ENCODE measurements at places on chromosomes 13 and 19.

GRCh38 chr19:43777163-43777695, 3.5 kb downstream of the KCNN4 start:
- peak; percentile 73 for DNase-seq

- DNase-seq: no peak
Observed at GRCh38 chr13:59279576-59279975, 884.2 kb downstream of the DIAPH3 start.

DNA sequence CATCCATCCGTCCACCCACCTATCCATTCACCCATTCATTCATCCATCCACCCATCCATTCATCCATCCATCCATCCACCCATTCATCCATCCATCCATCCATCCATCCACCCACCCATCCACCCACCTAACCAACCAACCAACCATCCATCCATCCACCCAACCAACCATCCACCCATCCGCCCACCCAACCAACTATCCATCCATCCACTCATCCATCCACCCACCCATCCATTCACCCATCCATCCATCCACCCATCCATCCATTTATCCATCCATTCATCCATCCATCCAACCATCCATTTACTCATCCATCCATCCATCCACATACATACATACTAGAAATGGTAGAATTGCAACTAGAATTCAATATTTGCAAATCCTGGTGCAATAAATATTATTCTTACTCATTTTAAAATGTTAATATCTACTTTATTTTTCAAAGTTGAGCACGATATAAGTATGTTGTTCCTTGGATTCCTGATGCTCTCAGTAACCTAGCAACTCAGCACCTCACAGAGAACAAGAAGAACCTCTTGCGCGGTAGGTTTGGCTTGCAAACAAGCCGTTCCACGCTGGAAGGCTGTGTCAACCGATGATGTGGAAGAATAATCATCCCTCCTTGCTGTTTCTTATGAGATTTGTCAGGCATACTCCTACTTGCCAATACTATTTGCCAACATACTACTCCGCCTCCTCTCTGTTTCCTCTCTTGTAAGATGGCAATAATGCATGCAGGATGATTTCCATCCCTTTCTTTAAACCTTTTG, 111.7 kb downstream of the GNG7 start:
- DNase-seq: no peak

DNA sequence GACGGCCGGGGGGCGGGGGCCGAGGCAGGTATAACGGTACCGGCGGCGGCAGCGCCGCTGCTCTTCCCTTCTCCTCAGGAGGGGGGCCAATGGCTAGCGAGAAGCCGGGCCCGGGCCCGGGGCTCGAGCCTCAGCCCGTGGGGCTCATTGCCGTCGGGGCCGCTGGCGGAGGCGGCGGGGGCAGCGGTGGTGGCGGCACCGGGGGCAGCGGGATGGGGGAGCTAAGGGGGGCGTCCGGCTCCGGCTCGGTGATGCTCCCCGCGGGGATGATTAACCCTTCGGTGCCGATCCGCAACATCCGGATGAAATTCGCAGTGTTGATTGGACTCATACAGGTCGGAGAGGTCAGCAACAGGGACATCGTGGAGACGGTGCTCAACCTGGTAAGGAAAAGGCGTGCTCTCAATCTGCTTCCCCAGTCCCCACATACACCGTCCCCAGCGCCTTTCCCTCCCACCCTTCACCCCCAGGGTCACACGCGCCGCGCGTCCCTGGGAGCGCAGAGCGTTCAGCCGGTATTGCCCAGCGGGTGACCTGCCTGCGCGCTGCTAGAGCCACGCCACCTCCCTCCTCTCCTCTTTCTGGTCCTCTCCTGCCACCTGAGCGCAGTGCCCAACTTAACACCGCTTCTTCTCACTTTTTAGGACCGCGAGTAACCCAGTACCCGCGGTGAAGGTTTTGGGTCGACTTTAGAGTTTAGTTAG, 814 bp downstream of the NBEA start:
- no peak for DNase-seq

- DNase-seq: no peak
Observed at GRCh38 chr13:19810151-19810550, 27.4 kb upstream of the PSPC1 start.

GRCh38 chr19:52566121-52566520, 4.0 kb upstream of the ZNF701 start:
- DNase-seq: no peak

DNA sequence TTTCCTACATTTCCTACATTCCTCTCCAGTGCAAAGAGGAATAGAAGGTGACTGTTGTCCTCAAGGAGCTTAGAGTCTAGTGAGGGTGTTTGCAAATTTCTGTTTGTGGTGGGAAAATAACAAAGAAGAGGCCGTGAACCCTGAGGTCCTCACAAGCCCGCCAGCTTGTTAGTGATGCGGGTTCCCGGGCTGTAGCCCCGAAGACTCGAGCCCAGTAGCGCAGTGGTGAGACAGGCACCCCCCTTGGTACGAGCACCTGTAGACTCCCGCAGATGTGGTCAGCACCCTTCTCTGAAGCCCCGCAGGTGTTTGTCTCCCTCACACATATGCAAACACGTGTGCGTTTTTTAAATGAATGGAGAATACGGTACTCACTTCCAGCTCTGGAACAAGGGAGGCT, 26.5 kb upstream of the SPACA7 start:
- no peak for DNase-seq

GRCh38 chr19:44848812-44849447, 2.8 kb downstream of the NECTIN2 start:
- DNase-seq: no peak

- no peak for DNase-seq
Observed at GRCh38 chr19:8512115-8512967, 1.6 kb downstream of the ZNF414 start.

DNA sequence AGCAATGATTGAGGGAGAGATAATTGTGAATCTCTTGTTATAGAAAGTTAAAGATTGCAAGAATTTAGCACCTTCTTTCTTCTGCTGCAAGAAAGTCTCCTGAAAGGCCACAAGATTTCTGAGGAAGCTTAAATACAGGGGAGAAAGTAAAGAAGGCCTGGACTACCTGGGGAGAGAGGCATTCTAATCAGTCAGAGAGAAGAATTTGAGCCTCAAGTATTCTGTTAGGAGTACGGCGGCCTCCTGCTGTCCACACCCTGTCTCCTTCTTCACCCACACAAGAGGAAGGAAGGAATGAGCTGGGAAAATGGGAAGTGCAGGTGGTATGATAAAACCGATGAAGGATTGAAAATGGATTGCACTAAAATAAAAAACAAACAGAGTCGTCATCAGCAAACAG, 474.7 kb downstream of the DIAPH3 start:
- no peak for DNase-seq

DNA sequence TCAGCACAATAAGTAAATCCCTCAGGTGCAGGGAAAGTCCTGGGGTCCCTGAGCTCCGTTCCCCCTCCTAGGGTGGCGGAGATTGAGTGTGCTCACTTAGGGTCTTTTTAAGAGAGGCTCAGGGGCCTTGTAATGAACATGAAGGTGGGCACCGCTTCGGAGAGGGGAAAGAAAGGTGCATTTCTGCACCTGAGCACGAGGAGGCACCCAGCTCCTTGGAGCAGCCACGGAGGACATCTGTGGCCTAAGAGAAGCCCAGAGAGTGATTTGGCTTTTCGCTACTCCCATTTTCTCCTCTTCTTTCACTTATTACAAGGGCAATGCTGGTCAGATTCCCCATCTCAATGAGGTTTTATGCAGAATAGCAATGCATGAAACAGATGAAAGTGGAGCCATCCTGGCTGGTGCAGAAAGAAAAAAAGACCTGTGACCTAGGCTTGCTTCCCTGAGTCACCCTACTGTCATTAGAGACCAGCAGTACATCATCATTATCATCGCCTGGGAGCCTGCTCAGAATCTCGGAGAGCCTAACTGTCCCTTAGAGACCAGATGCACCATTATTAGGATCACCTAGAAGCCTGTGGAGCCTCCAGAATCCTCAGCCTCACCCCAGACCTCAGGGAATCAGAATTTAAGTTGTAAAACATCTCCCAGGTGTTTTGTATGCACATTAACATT, 86.6 kb upstream of the RAP2A start:
- DNase-seq: no peak

- no peak for DNase-seq
Observed at GRCh38 chr13:58964048-58964447, 1199.7 kb downstream of the DIAPH3 start.

DNA sequence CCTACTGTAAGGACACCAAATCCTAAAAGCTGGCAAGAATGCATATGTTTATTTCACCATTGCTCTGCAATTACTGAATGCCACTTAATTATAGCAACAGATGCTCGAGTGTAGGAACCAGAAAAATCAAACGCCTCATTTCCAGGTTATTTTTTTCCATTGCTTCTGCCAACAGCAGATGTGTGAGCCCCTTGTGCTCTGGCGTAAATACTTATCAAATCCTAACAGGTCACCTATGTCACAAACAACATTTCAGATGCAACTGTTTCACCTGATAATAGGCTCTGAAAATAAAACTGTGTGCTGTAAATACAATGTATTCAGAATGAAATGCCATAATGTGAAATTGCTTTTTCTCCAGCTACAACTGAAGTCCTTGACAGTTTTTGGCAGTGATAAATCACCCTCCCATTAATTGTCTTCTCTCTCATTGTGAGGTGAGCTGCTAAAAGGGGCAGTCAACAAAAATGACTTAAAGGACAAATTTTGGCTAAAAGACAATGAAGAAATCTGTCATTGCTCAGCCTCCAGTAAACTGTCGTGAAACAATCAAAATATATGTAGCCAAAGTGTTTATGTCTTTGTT, 344.0 kb downstream of the DACH1 start:
- no peak for DNase-seq

- DNase-seq: no peak
Observed at GRCh38 chr13:60797112-60797511, 400.1 kb downstream of the TDRD3 start.

GRCh38 chr19:29483944-29484581, 41.7 kb upstream of the VSTM2B start:
- DNase-seq: no peak

GRCh38 chr13:48448959-48449614, 36.2 kb upstream of the LPAR6 start:
- no peak for DNase-seq

DNA sequence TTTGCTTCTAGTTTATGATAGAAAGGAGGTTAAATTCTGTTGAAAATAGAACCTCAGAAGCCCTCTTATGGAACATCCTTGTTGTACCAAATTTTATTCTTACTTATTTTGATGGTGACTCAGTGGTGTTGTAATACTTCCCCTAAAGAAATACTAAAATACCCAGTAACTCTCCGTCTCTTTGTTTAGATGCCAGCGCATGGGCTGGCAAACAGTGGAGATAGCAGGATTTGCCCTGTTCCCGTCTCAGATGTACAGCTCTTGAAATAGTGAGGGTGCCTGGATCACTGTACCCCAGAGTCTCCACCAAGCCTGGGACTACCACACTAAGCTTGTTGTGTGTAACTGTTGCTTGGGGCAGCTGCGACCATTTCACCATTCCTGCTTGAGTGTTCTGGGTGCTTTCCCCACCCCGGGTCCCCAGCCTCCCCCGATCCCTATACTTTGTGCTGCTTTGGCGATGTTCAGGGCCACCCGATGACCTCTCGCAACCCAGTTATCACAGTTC, 67.0 kb upstream of the TEX29 start:
- no peak for DNase-seq

DNA sequence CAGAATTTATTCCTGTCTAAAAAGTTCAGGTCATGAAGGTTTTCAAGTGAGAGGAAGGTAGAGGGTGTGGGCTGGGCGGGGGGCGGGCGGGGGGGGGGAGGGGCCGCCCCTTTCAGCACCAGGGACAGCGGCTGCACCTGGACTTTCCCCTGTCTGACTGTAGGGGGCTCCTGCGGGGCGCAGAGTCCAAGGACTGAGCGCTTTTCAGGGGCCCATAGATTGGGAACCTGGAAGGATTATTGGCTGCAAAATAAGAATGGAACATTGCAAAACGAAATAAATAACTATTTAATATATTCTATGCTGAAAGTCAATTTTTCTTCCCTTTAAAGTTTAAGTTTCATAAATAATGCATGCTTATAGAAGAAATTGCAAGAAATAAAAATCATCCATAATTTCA, 8.9 kb upstream of the CYP4F3 start:
- no peak for DNase-seq

DNA sequence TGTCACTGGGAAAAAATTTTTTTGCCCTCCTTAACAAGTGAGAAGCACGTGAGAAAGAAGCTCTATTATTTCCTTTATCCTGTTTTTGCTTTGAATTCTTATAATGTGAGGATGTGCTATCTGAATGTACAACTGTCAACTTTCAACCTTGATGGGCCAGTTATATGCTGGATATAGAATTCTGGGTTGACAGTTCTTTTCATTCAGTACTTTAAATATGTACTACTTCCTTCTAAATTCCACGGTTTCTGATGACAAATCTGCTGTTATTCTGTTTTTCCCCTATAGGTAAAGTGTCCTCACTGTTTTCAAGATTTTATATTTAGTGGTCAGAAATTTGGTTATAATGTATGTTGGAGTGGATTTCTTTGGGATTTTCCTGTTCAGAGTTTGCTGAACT, 29.9 kb downstream of the ZDHHC20 start:
- DNase-seq: no peak

DNA sequence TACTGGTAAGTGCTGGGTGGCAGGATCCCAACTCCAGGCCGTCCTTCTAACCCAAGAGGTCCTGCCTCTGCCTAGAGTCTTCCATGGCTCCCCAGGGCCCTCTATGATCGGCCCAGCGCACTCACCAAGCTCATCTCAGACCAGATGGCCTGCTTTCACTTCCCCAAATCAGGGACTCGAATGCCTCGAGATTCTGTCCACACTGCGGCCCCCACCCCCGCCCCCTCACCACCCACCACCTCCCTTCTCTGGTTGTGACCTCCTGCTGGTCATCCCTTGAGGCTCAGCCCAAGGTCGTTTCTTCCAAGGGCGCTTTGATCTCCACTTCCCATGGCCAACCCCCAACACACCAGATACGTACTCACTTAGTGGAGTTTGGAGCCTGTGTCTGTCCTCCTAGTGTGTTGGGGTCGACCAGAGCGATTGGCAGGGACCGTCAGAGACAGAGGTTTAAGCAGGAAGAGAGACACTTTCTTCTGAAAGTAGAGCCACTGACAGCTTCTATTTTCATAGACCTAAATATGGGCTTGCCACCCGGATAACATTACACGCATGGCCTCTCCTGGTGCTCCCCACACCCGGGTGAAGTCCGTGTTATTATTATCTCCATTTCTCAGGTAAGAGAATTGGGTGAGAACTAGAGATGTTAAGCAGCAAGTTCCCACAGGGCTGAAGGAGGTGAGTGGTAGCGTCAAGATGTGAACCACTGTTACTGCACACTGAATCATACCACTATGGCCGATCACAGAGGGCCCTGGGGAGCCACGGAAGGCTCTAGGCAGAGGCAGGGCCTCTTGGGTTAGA, at the start of gene FCER2:
FCER2 (minus strand) TSS at position 478 of the 804 bp plus-strand sequence. CDS start 2,371 bp downstream, outside the sequence.
- DNase-seq: no peak

- DNase-seq: no peak
Observed at GRCh38 chr13:111346101-111346680, 25.7 kb downstream of the TEX29 start.

DNA sequence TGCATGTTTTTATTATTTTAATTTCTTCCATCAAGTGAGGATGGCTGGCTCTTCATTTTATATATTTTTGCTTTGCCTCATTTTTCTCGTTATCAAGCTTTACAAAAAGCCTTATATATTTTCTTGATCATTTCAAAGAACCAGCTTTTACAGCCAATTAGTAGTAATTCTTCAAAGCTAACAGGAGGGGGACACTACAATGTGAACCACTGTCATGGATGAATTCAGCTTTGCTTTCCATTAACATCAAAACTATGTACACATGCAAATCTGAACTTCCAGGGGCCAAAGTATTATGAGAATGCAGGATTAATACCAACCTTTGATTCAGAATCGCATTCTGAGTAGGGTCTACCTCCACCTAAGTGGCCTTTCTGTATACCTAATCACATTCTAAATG, 11.1 kb downstream of the UQCRFS1 start:
- DNase-seq: no peak
